ENCODE measurements at places on chromosomes 2 and 18.

DNA sequence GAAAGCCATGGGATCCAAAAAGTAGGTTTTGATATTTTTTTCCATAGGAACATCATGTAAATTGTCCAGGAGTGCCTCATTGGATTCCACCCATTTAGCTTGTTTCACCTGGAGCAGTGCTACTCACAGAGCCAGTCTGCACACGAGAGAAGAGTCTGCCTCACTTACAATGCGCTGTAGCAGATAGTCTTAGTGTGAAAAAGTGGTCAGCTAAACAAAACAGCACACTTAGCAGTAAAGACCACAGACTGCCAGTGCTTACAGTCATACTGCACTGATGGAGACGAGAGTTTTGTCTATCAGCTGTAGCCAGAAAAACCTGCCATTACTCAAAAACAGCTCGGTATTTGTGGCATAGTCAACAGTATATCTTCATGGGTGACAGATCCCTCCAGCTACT is 113.5 kb upstream of the LDLRAD4 start:
- no peak for DNase-seq

DNA sequence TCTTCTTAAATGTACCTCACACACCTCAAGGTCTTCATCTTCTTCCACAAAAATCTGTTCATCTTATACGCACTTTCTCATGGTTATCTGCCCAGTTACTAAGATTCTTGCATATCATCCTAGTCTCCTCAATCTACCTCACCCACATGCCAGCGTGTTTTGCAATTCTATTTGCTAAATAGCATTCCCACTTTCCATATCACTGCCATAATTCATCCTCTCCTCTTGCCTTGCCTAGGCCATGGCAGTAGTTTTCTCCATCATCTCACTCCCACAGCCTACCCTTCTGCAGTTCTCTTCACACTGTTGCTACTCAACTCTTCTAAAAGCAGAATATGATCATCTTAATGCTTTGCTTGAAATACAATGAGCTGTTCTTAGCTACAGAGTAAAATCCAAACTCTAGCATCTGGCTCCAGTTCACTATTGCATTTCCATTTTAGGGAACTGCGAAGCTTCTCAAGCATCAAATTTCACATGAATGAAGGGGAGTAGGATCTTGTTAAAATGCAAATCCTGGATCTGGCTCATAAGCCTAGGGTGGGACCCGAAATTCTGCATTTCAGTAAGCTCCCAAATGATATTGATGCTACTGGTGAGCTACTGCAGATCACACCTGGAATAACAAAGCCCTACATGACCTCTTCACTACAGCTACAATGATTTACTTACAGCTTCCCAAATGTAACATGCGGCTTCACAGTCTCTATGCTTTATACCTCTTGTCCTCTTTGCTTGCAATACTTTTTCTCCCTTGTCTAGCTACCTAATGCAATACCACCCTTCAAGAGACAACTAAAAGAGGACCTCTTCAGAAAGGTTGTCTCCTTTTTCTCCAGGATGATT is 293.9 kb downstream of the SATB2 start:
- no peak for DNase-seq

- no peak for DNase-seq
These were observed 608 bp upstream of the VPS4B start for GRCh38 chr18:63422864-63423304.

DNA sequence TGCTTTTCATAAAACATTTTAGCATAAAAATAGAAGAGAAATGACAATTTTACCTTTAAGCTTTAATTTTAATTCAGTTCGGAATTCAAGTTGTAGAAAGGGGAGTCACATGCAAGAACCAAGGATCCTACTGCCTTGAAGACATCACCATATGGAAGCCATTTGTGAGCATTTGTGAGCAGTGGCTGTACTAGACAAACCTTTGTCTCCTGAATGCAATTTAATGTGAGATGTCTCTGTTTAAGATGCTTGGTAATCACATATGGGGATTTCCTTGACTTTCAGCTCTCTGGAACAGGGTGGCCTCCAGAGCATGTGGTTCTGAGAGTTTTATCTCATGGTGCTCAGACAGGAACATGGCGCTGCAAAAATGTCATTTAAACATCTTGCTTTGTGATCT is 421.8 kb downstream of the NYAP2 start:
- no peak for DNase-seq

Measured in stimulated activated CD4-positive, alpha-beta T cell treated with anti-CD3 and anti-CD28 coated beads, Interleukin-15, amount 100 ng/mL, for 48 hours (primary cell).